ENCODE measurements at places on chromosomes 3 and 15.
A peak's percentile ranks its signal among the peaks of the same experiment; 100 is the strongest.

DNA sequence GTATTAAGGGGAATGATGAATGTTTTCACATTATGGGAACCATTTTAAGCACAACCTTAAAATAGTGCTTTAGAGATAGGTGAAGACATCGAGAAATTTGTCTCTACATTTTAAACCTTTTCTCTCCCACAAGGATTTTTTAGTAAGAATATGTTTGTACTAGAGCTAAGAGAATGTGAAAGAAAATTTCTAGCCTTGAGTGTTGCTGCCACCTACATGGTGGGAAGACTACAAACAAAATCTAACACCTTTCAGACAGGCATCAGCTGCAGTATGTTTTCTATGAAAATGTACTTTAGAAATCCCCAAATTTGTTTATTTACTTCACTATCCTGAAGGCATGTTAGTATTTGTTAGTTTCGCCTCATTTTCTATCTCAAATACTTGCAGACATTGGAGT, 247.4 kb downstream of the WDR72 start:
- no peak overlapping the region for H3K27ac ChIP-seq
- no peaks in the 10 kb centered on the region for H3K36me3 ChIP-seq
- no peak overlapping the region for H3K4me3 ChIP-seq

GRCh38 chr3:177837951-177838655, 640.8 kb upstream of the TBL1XR1 start:
- H3K4me3 ChIP-seq, result no peak overlapping the region
- H3K36me3 ChIP-seq, result no peaks in the 10 kb centered on the region
- H3K4me1 ChIP-seq, result peaks cover 7% of the 10 kb centered on the region
- DNase-seq, result no peak

DNA sequence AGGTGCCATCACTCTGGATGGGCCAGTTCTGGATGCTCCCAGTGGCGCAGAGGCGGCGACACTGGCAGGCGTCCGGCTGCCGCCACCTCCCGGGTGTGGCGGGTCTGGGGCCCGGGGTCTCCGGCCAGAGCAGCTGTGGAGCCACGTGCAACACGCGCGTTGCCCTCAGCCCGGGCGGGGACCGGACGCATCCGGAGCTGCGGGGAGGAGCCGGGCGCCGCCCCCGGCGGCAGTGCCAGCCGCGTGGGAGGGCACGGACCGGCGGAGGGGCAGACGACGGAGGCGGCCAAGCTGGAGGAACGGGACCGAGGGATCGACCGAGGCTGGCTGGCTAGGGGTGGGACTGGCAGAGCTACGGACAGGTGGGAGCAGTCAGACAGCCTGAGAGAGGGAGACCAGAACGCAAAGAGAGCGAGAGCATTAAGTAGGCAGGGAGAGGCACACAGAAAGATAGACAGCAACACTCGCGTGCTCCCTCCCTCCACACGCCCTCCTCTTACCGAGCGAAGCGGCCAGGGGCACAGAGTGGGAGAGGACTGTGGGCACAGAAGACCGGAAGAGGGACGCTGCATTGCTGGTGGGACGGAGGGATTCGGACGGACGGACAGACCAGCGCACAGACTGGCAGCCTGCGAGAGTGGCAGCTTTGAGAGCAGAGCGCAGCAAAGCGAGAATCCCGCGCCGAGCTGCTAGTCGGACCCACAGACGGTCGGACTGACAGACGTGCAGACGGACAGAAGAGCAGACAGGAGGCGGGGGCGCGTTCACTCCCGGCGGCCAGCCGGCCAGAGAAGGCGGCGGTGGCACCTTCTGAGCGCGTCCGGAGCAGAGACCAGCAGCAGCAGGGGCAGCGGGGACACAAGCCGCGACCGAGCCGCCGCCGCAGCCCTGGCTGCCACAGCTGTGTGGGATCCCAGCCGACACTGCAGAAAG, at the start of gene ARPP21:
TSS of gene ARPP21 (plus strand) at position 272 of the 933 bp plus-strand sequence. CDS start 42,227 bp downstream, outside the sequence.
- peaks cover 3% of the 10 kb centered on the region for H3K36me3 ChIP-seq
- H3K4me3 ChIP-seq, result peak within 1 kb of the TSS; percentile 75
- H3K27ac ChIP-seq, result no peak within 1 kb of the TSS
- DNase-seq, result peak; percentile 32

DNA sequence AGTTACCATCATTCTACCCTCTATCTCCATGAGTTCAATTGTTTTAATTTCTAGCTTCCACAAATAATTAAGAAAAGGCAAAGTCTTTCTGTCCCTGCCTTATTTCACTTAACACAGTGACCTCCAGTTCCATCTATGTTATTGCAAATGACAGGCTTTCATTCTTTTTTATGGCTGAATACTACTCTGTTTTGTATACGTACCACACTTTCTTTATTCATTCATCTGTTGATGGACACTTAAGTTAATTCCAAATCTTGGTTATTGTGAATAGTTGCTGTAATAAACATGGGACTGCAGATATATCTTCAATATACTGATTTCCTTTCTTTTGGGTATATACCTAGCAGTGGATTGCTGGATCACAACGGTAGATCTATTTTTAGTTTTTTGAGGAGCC, 314.1 kb downstream of the SV2B start:
- no peaks in the 10 kb centered on the region for H3K27me3 ChIP-seq
- DNase-seq, result no peak
- no peaks in the 10 kb centered on the region for H3K36me3 ChIP-seq

DNA sequence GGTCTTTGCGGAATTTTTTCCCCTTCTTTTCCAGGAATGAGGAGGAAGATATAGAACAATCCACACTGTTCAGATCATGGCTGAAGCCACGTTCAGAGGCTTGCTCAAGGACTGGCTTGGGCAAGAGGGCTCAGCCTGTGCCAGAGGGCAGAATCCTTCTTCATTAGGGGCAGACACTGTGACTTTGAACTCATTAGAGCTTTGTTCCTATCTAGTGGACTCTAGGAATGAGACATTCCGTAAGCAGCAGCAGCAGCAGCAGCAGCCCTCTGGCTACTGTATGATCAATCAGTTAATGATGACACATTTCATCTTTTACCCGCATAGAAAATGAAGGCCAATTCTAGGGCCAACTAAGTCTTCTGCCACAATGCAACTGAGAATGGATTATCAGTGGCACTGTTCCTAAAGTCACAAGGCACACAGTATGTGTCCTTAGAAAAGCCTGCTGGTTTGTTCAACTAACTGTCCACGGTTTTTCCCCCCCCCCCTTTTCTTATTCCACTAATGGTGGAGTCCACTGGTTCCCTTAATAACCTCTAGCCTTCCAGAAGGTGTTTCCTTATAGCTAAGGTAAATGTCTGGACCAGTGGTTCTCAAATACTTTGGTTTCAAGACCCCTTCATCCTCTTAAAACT, 1.7 kb upstream of the RAB8B start:
- DNase-seq, result no peak
- H3K4me3 ChIP-seq, result peak overlapping the region; percentile 99
- H3K27ac ChIP-seq, result no peak overlapping the region
- no peaks in the 10 kb centered on the region for H3K27me3 ChIP-seq

DNA sequence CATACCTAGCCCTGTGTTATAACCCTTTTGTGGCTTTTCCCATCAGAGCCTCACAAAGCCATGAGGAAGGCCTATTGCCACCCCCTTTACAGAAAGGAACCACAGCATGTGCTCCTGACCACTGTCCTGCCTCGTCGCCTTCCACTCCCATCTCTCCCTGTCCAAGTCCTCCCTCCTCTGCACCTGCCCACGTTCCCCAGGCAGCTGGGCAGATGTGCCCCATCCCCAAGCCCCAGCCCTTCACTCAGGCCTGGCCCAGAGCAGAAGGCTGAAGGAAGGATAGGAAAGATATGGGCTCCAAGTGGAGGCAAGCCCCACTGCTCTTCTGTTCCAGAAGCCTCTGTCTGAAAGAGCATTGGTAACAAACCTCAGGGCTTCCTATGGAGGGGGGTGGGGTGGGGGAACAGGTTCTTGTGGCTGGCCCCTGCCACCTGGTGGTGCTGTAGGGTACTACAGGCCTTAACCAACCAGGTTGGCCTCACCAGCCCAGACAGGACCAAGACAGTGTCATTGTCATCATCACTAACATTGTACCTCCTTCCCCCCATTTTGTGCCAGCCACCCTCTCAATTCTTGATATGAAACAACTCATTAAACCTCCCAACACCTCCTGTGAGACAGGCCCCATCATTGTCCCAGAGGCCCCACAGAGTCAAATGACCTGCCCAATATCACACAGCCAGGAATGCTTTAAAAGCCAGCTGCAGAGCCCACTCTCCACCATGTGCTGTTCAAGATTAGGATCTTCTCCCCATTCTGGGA, 10.0 kb downstream of the POC1A start:
- peaks cover 26% of the 10 kb centered on the region for H3K36me3 ChIP-seq
- DNase-seq, result peak; percentile 74
- H3K4me1 ChIP-seq, result peaks cover 7% of the 10 kb centered on the region
- no peak overlapping the region for H3K27ac ChIP-seq
- no peaks in the 10 kb centered on the region for H3K27me3 ChIP-seq
- H3K4me3 ChIP-seq, result no peak overlapping the region

GRCh38 chr3:13417166-13417947, 2.8 kb downstream of the NUP210 start:
- peak overlapping the region; percentile 93 for H3K4me3 ChIP-seq
- DNase-seq, result no peak
- H3K36me3 ChIP-seq, result peaks cover 52% of the 10 kb centered on the region
- peak overlapping the region; percentile 96 for H3K27ac ChIP-seq

DNA sequence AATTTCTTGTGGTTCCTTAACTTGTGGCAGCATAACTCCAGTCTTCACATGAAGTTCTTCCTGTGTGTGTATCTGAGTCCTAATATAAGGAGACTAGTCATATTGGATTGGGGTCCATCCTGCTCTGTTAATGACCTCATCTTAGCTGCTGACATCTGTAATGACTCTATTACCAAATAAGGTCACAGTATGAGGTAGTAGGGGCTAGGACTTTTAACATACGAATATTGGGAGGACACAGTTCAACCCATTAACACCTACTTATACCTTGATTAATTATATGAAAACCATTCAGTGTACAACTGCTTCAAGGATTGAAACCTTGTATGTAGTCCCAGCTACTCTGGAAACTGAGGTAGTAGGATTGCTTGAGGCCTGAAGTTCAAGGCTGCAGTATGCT, 43.9 kb downstream of the OIP5 start:
- H3K36me3 ChIP-seq, result peaks cover 50% of the 10 kb centered on the region
- peaks cover 4% of the 10 kb centered on the region for H3K27me3 ChIP-seq
- H3K4me3 ChIP-seq, result no peak overlapping the region
- H3K27ac ChIP-seq, result peak overlapping the region; percentile 29
- H3K4me1 ChIP-seq, result peaks cover 46% of the 10 kb centered on the region

- no peak for DNase-seq
- no peak overlapping the region for H3K4me3 ChIP-seq
- H3K4me1 ChIP-seq, result peaks cover 48% of the 10 kb centered on the region
- no peaks in the 10 kb centered on the region for H3K27me3 ChIP-seq
Measured at GRCh38 chr3:64011685-64012084, 11.6 kb downstream of the PSMD6 start.

DNA sequence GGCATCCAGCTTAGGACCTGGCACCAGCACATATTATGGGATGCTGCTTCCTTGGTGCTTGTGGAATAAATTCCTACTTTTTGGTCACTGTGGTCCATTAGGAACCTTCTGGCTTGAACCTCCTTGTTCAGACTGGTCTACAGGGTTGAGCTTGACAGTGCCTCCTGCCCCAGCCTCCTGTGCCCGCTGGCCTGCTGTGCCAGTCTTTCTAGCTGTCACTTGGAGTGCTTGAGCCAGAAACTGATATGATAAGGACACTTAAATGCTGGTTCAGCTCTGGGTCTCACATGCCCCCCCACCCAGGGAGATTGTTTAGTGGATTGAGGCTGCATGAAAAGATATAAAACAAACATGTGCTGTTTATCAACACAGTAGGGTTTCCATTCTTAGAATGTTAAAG, 147.8 kb downstream of the SLCO3A1 start:
- H3K27me3 ChIP-seq, result no peaks in the 10 kb centered on the region
- no peak overlapping the region for H3K4me3 ChIP-seq
- H3K4me1 ChIP-seq, result peaks cover under 1% of the 10 kb centered on the region
- no peak overlapping the region for H3K27ac ChIP-seq
- no peaks in the 10 kb centered on the region for H3K36me3 ChIP-seq

DNA sequence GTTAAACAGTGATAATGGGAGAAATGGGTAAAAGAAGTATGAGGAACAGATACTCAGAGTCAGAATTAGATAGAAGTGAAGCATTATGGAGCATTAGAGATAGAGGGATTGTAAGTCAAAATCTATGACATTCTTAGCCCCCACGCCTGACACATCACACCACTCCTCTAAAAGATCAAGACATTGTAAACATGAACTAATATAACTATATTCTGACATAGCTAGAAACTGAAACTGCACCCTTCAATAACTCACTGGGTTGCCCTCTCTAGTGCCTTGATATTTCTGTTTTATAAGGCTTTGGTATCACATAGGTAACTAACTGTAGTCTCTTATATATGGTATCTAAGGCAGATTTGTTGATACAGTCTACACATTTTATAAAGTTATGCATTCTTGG, 684.3 kb upstream of the DPPA4 start:
- no peaks in the 10 kb centered on the region for H3K27me3 ChIP-seq
- no peak overlapping the region for H3K27ac ChIP-seq
- H3K4me1 ChIP-seq, result peaks cover 7% of the 10 kb centered on the region
- no peak overlapping the region for H3K4me3 ChIP-seq
